ENCODE measurements at places on chromosomes 6 and 20.
A peak's percentile ranks its signal among the peaks of the same experiment; 100 is the strongest.

- no peak for DNase-seq
These were observed 121.9 kb downstream of the MTHFD1L start for GRCh38 chr6:150987371-150987828.

DNA sequence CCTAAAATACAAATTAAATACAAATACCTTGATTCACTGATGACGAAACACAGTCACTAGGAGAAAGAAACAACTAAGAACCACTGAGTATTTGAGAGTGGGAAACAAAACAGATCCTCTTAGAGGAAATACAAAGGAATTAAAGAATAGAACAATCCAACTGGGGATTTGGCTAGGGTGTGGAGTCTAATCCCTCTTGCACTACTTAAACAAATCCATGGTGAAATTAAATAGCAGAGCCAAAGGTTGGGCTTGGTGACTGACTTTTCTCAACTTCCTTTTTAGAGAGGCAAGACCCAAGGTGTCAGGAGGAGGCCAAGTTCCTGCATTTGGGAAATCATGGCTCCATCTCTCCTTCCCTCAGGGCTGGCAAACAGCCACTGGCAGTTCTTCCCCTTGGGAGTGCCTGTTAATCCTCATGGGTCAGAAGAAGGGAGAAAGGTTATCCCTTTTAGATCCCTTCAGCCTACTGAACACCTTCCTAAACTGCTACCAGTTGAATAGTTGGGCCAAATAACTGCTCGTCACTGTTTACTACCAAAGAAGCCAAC, 101.2 kb upstream of the TRAF3IP2 start:
- DNase-seq = no peak

- DNase-seq = no peak
These were observed 53.9 kb downstream of the GTF2H5 start for GRCh38 chr6:158222066-158222465.

- no peak for DNase-seq
These were observed 56.7 kb downstream of the KIAA0319 start for GRCh38 chr6:24589334-24589733.

DNA sequence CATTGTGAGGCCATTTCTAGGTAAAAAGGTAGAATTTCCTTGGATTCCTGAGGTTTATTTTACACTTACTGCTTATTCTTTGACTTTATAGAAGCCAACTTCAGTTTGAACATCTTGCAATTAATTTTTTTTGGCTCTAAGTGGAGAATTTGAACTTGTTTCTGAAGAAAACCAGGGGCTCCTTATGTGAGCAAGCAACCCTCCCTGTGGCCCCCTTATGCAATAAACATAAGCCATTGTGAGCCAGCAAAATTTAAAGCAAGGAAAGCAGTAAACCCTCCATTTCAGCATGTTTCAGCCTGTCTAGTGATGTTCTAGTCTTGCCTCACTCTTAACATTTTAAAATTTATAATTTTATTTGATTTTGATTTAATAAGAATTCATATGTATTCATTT, 5.6 kb downstream of the HLA-F start:
- no peak for DNase-seq

GRCh38 chr6:76771059-76771634, 692.1 kb downstream of the HTR1B start:
- DNase-seq = no peak

- DNase-seq = peak; percentile 88
These were observed 548 bp downstream of the GNL1 start for GRCh38 chr6:30555816-30556065.

DNA sequence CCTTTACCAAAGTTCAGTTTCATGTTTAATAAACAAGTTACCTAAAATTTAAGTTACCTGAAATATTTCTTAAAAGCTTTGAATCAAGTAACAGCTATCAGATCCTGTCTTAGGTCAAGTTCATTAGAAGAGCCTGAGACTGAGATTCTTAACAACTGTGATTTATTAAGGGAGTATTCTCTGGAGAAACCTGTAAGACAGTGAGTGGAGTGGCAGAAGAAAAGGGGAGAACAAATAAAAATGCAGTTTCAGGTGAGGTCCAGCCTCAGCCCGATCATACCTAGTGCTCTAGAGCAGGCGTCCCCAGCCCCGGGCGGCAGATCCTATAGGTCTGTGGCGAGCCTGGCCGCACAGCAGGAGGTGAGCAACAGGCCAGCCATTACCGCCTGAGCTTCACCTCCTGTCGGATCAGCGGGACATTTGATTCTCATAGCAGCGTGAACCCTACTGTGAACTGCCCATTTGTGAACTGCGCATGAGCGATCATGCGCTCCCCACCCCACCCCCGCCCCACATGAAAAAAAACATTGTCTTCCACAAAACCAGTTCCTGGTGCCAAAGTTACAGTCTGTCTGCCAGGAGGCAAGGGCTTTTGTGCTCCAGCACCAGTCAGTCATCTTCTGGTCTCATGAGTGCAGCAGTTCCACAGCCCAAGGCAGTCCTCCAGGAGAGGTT, 59.2 kb upstream of the ADGRB3 start:
- no peak for DNase-seq

All from sciatic nerve (tissue), 2 donors.